DMS79 treated with DMSO at 0.1 percent for 48 hours (cell line): ENCODE measurements at places on chromosomes 2 and 18.

DNA sequence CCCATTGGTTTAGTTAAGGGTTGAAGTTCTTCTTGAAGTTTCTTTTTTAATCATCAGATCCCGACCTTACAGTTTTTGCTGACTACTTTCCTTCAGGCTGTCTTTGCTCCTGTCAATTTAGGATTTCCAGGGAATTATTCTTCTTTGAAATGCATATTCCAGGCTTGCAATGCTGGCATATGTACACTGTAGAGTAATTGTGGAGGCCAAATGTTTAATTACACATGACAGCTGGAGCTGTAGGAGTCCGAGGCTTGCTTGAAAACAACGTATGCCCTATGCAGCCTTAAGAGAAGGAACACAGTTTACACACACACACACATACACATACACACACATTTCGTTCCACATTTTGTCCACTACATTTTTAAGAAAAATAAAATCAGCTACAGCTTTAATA lies 602.3 kb downstream of the TMEM182 start:
- DNase-seq, result no peak

DNA sequence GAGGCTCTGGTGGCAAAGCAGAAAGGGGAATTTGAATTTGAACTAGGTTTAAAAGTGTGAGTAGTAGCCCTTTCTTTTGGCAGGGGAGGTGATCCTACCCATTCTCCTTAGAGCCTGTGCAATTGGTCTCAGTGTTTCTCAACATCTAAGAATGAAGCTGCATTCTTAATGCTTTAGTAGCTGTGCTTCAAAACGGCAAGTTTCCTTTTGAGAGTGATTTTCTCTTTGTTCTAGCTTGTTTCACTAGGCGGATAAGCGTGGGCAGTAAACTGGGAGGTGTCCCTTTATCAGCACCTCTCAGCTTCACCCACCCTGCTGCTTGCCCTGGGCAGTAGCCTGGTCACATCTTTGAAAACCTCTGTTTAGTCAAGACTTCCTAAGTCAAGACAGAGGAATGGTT lies 6.7 kb downstream of the CRIM1 start:
- DNase-seq, result no peak

DNA sequence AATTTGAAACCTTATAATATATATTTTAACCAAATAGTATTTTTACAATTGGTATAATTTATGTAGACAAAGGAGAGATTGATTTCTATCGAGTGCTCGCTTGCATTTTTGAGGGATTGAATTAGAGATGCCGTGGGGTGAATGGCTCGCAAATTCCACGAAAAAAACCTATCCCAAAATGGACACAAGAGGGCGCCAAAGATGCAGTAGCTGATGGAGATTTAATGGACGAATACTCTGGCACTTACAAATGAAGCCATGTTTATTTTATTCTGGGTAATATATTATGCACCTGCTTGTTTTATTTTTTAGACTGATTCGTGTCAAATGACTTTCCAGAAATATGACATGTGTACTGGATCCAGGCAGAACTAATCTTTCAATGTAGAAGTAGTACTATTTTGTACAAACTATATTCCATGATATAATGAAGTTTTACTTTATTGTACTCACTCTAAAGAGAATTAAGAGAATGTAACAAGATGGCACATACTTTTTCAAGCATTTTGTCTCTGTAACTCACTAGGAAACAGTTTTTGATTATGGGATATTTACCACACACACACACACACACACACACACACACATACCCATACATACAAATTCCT lies 505.4 kb downstream of the PLCL1 start:
- peak; percentile 22 for DNase-seq

- DNase-seq, result no peak
These were observed 20.8 kb downstream of the ATF2 start for GRCh38 chr2:175147186-175147585.

DNA sequence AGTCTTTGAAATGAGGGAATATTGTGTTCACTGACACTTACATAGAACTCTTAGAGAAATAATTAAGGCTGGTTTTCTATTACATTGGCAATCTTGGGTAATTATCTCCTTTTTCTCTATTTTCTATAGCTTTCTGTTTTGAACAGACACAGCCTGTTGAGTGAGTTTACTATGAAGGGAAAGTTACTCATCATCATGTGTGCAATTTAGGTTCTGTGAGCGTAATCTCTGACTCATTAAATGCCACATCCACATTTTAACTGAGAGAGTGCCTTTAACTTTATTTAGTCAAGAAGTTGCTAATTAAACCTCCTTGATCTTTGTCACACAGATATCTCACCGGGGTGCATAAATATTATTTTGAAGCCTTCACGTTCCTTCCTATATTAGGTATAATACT lies 174.0 kb upstream of the SLC8A1 start:
- no peak for DNase-seq

GRCh38 chr2:139622691-139623090 lies 842.5 kb upstream of the NXPH2 start:
- no peak for DNase-seq

- DNase-seq, result no peak
These were observed 316.3 kb upstream of the SLC14A2 start for GRCh38 chr18:45298986-45299385.

DNA sequence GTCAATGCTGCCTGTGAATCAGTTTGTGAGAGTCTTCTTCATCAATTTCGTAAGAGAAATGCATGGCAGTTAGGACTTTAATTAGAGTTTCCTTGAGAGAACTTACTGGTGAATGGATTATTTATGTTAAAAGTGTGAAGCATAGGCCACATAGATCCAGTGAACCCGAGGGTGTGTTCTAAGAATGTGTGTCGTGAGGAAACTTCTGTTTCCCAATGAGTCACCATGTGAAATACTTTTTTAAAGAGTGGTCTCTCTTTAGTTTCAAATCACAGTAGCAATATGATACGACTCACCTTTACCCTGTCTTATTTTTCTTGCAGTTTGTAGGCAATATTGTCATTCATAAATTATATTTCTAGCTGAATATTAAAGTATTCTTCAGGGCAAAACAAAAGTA lies 18.5 kb downstream of the THSD7B start:
- DNase-seq, result no peak

DNA sequence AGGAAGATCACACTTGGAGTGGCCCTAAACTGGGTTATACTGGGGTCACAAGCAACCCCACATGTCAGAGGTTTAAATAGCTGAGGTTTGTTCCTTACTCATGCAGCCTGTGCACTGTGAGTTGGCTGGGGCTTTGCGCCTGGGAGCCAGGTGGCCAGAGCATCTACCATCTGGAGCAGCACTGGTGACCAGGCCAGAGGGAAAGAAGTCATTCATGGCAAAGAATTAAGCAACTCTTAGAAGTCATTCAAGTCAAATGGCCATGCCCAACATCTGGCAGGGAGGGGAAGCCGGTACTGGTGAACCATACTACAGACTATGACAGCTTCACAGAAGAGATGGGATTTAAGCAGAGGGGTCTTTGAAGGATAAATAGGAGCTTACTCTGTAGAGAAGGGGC lies 90.7 kb downstream of the POLR1A start:
- no peak for DNase-seq

- no peak for DNase-seq
These were observed 121.2 kb downstream of the DPP4 start for GRCh38 chr2:161952783-161953191.
